ENCODE measurements at places on chromosomes 6 and 20.

- DNase-seq = no peak
These were observed 259.9 kb downstream of the BMP7 start for GRCh38 chr20:57006411-57007170.

DNA sequence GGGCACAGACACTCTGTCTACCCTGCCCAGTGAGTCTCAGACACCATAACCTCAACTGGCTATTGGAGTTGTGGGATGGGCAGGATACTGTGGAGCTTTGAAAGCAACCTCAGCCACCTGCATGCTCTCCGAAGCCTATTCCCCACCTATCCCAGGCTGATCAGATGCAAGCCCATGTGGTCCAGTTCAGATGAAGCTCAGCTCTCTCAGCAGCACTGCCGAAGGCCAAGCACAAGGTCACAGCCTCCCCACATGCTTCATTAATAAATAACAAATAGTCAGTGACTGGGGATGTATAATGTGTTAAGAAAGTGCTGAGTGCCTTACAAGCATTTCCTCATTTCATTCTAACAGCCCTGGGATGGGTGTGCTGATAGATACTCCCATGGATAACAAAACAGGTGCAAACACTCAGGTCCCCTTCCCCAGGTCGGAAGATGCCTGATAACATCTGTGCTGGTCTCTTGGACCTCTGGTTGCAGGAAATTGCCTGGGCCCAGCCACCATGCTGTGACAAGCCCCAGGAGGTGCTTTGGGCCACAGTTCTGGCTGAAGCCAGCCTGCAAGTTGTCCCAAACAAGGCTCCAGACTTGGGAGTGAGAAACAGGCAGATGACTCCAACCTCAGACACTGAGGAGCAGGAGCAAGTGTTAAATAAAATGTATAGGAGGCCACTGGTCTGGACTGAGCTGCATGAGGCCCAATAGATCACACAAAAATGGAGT lies 3.7 kb downstream of the ACSS1 start:
- peak; percentile 6 for DNase-seq

GRCh38 chr6:30483677-30484279 lies 5.5 kb upstream of the HLA-E start:
- DNase-seq = no peak

DNA sequence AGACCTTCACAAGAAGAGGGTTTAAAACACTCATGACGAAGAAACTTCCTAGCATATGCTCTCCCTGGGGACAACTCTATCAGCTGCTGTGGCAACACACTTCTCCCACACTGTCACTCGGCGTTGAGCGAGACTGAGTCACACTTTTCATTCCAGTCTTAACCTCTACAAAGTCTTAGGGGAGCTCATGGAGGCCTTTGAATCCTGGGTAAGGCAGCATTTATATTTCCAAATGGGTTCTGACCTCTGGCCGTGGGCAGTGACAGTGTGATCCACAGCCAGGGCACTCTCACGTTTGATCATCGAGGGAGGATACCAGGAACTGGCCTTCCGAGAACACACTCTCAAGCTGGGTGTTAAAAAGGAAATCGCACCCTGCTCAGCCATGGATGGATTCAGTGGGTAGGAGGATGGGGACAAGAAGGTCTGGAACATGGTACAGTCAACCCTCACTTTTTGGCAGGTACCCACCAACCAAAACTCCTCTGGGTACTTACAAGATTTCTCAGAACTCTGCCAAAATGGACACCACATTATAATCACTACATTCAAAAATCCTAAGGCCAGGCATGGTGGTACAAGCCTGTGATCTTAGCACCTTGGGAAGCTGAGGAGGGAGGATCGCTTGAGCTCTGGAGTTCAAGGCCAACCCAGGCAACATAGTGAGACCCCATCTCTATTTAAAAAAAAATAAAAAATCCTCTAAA lies 19.6 kb downstream of the RRBP1 start:
- peak; percentile 20 for DNase-seq

GRCh38 chr20:20500312-20500711 lies 132.4 kb downstream of the INSM1 start:
- DNase-seq = no peak

- no peak for DNase-seq
These were observed 14.9 kb downstream of the TREML2 start for GRCh38 chr6:41186031-41186562.

All from left hindlimb (tissue), 1 donor.